ENCODE measurements at places on chromosomes 1 and 21. TPM values are rescaled to one million over a fixed set of nuclear protein-coding genes. Genes with fewer than 3 reads are reported as not detected.

DNA sequence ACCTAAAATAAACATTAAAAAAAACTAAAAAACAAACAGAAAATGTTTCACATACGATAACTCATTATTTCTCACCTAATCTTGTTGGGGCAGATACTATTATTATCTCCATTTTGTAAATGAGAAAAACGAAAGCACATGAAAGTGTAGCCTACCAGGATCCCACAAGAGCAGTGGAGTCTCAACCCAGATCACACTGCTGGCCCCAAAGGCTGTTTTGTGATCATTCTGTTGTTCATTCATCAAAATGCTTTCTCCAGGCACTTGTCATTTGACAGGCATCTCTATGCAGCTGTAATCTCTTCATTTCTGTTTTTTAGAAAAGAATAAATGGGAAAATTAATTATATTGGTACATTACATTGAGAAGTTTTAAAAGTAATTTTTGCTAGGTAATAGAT lies 67.5 kb downstream of the AK5 start:
- ATAC-seq: no peak

Gene IFI44
- 10.7 TPM for total RNA-seq

Gene PRPF38B
- 16.0 TPM for total RNA-seq

GRCh38 chr1:111660204-111661150 lies 40.9 kb downstream of the RAP1A start:
- no peak for ATAC-seq

DNA sequence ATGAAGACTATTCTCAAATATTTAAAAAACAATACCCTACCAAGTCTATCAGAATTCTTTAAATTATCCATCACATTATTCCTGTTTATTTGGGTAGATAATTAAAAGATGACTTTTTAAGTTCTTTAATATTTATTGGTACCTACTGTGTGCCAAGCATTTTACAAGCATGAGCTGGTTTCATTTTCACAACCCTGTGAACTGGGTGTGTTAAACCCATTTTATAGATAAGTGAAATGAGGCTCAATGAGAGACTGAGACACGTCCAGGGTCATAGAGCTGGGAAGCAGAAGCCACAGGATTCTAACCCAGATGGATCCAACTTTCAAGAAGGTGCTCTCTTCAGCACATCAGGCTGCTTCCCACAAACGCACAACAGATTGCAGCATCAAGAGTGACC lies 12.3 kb downstream of the LRRN2 start:
- ATAC-seq: no peak

Gene HCRTR1
- total RNA-seq: not detected

GRCh38 chr1:207951652-207952051 lies 40.7 kb upstream of the CD34 start:
- no peak for ATAC-seq

Gene MPL
- total RNA-seq: 0.48 TPM

Gene RCSD1
- total RNA-seq: 2.4 TPM

Gene KRTAP19-4
- total RNA-seq: not detected
